ENCODE measurements at places on chromosomes 3 and 15.

DNA sequence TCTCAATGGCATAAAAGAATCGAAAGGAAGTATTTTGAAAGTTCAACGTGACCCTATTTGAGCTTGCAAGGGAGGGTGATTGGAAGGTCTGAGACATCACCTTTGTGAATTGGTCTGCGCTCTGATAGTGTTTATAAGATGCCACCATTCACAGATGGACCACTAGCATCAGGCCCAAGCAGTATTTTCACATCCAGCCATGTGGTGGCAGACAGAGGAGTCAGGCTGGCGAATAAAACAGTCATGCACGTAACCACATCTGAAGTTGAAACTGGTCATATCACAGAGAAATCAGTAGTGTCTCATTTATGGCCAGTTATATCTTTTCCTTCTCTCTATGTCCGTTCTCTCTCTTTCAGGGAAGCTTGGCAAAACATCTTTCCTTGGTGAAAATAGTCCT is 170.1 kb upstream of the ONECUT1 start:
- no peak for DNase-seq

DNA sequence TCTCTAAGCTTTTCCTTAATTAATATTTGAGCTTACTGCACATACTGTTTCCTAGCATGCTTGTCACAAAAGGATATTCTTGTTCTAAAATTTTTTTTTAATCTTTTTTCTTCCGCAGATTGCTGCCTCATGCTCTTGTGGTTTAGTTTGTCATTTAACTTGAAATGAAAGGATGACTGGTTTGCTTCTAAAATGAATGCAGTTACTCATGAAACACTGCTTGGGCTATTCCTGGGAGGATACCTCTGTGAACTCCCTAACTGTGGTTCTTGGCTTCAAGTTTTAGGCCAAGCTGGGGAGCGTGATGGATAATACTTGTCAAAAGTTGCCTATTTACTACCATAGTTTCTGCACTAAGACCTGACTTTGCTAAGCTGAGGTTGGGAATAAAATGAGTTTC is 64.0 kb downstream of the USP13 start:
- no peak for DNase-seq

- no peak for DNase-seq
Measured at GRCh38 chr15:99562238-99562637, 3.5 kb upstream of the MEF2A start.

GRCh38 chr3:71903936-71904335 is 119.0 kb upstream of the PROK2 start:
- DNase-seq: no peak

- no peak for DNase-seq
Measured at GRCh38 chr3:53166781-53167291, 5.8 kb downstream of the PRKCD start.

GRCh38 chr15:65286704-65287519 is at the start of gene PARP16:
TSS of gene PARP16 (minus strand) at chr15:65286883. CDS start at chr15:65286426, 457 bp downstream.
- DNase-seq: peak; percentile 82

- DNase-seq: no peak
Measured at GRCh38 chr3:11495948-11496557, 147.7 kb downstream of the VGLL4 start.

GRCh38 chr3:19220311-19220710 is 72.0 kb downstream of the KCNH8 start:
- no peak for DNase-seq
